ENCODE measurements at places on chromosomes 4 and X.

DNA sequence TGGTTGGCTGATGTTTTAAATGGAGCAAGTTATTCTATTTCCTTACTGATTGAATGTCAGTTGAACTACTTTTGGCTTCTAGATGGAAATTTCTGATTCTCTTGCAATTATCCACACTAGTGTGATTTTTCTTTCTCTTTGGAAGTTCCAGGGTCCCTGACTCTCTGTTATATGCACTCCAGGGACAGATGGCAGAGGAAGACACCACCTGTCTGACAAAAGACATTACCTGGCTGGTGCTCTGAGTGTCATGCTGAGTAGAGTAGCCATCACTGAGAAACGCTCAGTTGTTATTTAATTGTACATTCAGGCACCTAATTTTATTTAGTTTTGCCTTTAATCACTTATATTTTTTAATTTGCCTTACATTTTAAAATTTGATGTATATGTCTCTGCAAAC is 105.4 kb upstream of the TLL1 start:
- no peak for DNase-seq

GRCh38 chr4:2077537-2078460 is 18.7 kb downstream of the NAT8L start:
- no peak for DNase-seq

- DNase-seq, result no peak
Observed at GRCh38 chr4:42360256-42360669, 37.0 kb upstream of the SHISA3 start.

GRCh38 chr4:127917151-127917550 is 36.5 kb downstream of the PLK4 start:
- no peak for DNase-seq

- DNase-seq, result no peak
Observed at GRCh38 chrX:9456250-9457074, 8.4 kb upstream of the TBL1X start.

GRCh38 chr4:157421365-157421764 is 200.8 kb downstream of the GRIA2 start:
- DNase-seq, result no peak

DNA sequence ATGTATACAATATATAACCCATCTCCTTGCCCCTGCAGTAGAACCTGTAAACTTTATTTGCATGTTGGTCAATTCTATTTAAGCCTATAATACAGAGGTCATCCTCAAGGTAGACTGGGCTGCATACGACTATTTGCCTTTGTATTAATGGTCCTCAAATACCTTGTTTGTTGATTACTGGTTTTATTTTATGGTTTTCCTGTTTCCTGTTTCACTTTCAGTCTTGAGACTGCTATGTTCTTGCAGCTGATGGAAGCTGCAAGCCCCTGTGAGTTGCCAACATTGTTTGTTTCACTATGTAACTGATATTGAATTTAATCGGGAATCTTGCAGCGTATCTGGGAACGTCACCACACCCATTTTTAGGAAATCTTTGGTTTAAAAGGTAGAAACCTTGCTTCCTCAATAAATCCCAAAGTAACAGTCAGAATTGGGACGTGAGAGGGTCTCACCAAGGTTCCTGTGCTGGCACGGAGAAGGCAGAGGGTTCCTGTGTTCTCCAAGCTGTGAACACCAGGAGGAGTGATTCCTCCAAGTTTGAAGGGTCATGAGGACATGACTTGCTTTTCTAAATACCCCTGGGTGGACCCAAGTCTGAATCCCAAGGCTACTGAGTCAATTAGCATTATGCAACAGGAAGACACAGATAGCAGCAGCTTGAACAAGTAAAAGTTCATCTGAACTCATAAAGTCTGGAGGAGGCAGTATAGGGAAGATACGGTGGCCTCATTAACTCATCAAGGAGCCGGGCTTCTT is 110.6 kb upstream of the PNPLA4 start:
- no peak for DNase-seq

DNA sequence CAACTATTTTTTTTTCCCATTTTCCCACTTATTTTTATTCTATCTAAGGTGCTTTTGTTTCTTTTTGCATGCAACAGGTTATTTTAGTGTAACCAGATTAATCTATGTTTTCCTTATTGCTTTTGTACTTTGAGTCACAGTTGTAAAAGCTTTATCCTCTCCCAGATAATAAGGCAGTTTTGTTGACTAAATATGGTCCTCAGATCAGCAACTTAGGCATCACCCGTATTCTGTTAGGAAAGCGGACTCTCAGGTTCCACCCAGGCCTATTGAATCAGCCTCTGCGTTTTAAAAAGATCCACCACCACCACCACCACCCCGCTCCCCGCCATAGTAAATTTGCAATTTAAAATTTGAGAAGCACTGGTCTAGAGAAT is 58.6 kb upstream of the USP9X start:
- no peak for DNase-seq

GRCh38 chrX:131840799-131841495 is 182.2 kb upstream of the STK26 start:
- no peak for DNase-seq

- DNase-seq, result no peak
Observed at GRCh38 chr4:54754394-54754793, 96.6 kb downstream of the KIT start.

GRCh38 chr4:54090804-54091623 is 8.9 kb upstream of the GSX2 start:
- no peak for DNase-seq

DNA sequence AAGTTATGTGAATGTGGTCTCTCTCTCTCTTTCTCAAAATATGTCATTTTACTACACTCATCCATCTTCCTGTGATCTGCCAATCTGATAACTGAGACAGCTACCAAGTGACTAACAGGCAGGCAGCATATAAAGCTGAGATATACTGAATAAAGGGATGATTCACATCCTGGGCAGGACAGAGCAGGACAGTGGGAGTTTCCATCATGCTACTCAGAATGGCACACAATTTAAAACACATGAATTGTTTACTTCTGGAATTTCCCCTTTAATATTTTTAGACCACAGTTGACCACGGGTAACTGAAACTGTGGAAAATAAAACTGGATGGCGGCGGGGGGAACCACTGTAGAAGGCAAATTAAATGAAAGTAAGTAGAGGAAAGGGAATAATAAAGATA is 58.6 kb upstream of the DCTD start:
- DNase-seq, result no peak

DNA sequence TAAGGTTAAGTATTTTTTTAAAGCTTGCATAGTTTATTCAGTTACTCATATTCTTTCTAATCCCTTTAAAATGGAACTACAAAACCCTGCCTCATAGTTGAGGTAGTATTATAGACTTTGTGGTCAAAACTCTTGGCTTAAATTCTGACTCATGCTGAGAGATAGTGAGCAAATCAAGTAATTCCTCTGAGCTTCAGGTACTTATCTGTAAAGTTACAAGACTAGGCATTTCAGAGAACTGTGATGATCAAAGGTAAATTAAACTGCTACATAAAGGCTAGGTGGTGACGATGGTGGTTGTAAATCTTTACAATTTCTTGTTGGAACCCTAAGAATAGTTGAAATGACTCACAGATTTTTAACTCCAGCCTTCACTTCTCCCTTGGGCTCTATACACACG is 3.2 kb upstream of the CLOCK start:
- DNase-seq, result no peak

DNA sequence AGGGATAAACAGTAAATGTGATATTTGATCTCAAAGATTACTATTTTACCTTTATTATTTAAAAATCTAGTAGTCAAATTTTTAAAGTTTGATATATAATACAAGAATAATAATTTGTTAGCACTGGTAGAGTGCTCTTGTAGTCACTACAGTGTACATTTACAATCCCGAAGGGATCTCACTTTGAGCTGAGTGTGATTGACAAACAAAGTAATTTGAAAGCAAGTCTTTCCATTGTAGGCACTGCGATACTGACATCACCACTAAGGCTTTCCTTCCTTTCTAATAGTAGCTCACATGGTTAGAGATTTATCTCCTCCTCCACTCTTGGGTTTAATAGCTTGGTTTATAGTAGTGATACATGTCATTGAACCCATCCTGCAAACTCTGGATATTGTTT is 280.6 kb downstream of the PARM1 start:
- DNase-seq, result no peak

DNA sequence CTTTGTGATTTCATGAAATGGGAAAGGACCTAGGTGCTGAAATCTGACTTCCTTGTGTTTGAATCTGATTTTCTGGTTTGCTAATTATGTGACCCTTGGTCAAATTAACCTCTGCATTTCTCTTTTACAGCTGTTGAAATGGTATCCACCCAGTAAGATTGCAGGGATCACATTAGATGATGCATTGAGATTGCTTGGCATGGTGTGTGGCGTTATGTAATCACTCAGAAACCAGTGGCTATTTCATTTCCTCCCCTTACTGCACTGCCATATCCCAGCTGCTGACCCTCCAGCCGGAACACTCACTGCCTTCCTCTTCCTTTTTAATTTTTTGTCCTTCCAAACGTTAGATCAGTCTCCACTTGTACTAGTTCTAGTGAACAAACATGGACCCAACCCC is 79.0 kb downstream of the KLHL8 start:
- no peak for DNase-seq

DNA sequence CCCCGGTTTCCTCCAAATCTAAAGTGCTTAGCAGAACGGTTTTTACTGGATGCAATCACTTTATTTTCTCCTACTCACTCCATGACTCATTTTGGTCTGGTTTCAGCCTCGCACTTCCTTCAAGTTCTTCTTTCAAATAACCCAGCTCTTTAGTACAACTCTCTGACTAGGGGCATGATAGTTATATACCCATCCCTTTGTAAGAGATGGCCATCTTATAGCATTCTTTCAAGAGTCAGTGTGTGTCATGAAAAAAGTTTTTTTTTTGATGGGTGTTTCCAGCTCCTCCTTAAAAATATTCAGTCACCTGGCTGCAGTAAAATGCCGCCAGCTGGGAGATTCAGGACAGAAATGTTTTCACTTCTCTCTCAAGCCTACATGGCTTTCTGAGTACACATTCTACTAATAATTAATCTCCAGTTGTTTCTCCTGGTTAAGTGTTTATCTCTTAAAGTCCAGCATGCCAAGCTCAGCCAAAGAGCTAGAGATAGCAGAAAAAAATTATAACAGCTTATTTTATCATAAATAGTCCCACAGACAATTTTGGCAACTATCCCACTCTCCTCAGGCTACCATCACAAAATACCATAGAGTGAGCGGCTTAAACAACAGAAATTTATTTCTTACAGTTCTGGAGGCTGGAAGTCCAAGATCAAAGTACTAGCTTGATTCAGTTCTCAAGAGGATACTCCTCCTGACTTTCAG is 139.3 kb downstream of the GASK1B start:
- no peak for DNase-seq

DNA sequence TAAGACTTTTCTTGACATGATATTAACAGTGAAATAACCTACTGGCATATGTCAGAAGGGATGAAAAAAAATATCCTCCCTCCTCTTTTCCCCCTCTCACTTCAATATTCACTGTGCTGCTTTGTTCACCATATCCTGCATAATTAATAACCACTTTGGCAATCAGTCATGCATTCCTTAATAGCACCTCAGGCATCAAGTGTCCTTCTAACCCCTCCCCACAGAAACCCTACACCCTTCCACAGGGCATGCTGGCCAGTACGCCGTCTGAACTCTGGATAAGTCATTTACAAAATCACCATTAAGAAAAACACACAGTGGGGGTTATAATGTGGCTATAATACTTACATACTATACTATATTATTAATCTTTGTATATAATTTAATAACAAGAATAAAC is 165.9 kb downstream of the PDGFC start:
- DNase-seq, result peak; percentile 24

DNA sequence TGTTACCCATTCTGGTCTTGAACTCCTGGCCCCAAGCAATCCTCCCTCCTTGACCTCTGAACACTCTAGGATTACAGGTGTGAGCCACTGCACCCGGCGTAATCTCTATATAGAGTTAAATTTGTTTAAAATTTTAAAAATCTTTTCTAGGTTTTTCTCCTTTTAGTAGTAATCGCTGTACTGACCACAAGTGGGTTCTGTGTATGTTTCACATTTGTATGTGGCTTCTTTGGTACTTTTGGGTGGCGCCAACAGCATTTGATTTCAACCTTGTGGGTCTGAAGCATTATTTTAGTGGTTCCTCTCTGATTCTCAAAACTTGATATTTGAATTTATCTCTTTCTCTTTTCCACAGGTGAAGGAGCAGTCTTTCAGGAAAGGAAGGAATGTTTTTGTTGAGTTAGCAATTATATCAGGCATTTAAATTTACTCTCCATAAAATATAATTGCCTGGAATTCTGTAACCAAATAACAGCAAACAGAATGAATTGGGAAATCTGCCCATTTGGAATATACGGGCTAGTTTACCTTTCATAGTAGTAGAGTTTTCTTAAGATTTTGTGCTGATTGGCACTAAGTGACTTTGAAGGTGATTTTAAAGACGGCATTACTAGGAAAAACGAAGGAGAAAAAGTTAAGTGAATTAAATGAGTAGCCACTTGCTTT is 29.5 kb downstream of the ARHGAP10 start:
- no peak for DNase-seq

DNA sequence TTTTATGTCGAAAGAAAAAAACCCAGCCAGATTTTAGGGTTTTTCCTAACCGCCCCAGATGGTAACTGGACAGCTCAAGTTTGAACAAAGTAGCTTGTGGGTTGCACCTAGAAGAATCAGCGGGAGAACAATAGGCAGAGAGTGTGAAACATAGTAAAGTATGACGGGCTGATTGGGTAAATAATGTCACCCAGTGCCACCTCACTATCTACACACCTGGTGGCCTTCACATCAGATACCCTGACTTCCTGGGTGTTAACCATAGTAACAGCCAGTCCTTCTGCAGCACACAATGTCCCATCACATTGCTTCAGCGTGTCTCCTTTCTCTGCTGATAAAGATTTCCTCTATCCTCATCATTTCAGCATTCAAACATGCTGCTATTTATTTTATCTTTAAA is 159.1 kb upstream of the HS3ST1 start:
- DNase-seq, result no peak

DNA sequence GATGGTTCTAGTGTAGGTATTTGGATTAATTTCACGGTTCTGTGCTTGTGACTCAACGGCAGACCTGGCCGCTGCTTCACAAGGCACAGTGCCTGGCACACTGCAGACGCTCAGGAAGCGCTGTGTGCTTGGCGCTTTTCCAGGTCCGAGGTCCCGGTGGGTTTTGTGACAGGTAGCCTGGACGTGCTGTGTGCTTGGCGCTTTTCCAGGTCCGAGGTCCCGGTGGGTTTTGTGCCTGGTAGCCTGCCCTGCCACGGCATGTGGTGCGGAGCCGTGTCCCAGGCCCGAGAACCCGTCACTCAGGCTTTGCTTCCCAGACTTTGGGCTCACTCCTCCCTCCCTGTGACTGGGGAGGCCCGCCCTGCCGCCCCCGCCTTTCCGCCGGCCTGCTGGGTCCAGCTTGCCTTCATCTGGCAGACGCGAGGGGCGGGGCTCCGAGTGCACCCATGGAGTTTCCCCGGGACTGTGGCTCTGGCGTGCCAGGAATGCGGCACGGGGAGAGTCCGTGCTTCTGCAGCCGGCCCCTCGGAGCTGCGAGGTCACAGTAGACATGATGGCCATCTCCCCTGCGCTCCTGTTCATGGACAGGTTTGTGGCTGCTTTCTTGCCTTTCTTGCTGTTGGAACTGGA is 44.2 kb downstream of the TBC1D14 start:
- DNase-seq, result no peak
